Stimulated activated CD8-positive, alpha-beta memory T cell treated with anti-CD3 and anti-CD28 coated beads, Interleukin-15, amount 100 ng/mL, for 24 hours (primary cell): ENCODE measurements at places on chromosomes 2 and 18.

- DNase-seq, result no peak
Observed at GRCh38 chr2:170207901-170208300, 30.0 kb downstream of the MYO3B start.

GRCh38 chr2:38433607-38433975 is 56.5 kb upstream of the ATL2 start:
- DNase-seq, result no peak

GRCh38 chr2:26651470-26651771 is 10.3 kb upstream of the CIB4 start:
- DNase-seq, result no peak

GRCh38 chr2:75035444-75036353 is 77.3 kb downstream of the POLE4 start:
- DNase-seq, result no peak

DNA sequence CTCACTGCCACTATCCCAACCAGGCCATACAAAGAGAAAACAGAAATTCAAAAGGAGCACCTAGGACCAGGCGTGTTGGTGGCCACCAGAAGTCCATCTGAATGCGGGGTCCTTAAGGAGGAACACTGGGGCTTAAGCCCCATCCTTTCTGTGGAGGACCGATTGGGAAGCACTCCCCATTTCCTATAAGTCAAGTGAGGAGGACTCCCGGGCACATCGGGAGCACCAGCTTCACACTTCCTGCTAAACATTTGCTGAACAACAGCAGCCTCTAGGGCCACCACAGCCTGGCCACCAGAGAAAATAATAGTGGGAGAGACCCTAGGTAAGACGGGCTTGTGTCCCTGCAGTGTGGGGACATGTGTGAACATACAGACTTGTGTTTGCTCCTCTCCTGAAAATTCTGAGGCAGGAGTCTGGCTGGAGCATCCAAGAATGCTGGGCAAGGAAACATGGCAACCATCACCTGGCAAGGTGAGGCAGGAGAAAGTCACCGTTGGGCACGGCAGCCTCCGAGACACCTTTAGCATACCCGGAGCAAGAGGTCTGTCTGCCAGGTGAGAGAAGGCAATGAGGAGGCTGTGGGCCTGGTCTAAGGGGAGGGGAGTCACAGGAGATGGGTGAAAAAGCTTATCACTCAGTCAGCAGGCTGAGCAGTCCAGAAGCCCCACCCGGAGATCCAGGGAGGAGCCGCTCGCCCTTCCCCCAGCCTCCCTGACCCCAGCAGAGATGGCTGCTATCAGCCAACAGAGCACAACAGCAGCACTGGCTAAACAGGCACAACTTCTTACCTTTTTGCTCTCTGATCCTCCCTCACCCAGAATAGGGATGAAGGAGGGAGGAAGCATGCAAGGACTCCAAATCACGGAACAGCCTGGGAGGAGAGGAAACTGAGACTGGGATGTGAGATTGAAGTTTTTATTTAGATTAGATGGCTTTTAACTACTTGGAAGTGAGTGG is 282.3 kb downstream of the EIPR1 start:
- no peak for DNase-seq

DNA sequence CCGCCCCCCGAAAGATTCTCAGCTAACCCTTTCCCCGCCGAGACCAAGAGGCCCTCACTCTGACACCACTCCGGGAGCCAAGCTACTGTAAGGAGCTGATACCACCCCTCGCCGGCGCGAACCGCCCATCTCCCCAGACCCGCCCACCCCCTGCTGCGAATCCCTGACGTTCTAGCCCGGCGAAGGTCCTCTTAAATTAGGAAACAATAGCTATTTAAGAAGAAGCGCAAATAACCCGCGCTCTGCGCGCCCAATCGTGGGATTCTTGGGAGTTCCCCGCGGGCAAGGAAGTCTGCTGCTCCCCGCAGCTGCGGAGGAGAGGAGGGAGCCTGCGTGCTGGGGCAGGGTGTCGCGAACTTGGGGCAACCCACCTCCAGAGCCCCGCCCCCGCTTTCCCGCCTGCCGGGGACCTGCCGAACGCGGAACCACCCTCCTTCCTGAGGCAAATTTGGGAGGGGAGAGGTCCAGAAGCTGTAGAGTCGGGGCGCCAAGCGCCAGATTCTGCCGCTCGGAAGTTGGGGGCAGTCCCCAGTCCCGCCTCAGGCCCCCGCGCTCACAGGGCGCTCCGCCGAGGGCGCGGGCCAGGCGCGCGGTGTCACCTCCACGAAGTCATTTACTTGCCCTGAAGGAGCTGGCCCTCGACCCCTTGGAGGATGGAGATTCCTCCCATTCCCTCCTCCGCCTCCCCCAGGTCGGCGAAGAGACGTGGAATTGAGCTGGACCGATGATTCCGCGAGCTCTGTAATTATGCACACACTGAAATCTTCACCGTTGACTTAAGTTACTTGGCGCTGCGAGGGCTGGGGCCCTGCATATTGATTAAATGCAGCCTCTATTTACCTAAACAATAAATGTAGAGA is 8.4 kb upstream of the SP9 start:
- DNase-seq, result no peak
